Activated T-helper 1 cell treated with Interleukin-2 at 50 U/mL for 16 hours (primary cell): ENCODE measurements at places on chromosomes 7 and 10.

- DNase-seq, result no peak
Observed at GRCh38 chr10:21521751-21522533, 3.5 kb downstream of the SKIDA1 start.

GRCh38 chr7:148395352-148395811 lies 195.2 kb upstream of the C7orf33 start:
- DNase-seq, result no peak

- DNase-seq, result no peak
Observed at GRCh38 chr7:80826520-80827238, 92.2 kb downstream of the SEMA3C start.

GRCh38 chr10:34181553-34182300 lies 633.4 kb downstream of the PARD3 start:
- DNase-seq, result no peak

- DNase-seq, result no peak
Observed at GRCh38 chr7:40221836-40222235, 87.0 kb downstream of the SUGCT start.

DNA sequence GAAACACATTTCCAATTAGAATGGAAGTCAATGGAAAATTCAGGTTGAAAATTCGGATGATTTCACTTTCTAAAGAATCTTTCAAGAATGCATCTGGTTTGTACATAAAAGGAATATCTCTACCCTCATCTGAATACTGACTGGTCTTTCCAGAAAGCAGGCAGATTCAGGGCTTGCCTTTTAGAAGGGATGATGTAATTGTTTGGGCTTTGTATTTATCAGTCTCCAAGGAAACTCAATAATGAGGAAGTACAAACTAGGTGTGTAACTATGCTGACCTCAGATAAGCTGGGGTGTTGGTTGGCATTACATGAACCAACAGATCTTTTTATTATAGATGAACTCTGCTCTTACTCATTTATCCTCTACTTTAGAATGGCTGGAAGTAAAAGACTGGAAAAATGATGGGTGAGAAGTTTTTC lies 24.1 kb downstream of the PDLIM1 start:
- DNase-seq, result no peak

DNA sequence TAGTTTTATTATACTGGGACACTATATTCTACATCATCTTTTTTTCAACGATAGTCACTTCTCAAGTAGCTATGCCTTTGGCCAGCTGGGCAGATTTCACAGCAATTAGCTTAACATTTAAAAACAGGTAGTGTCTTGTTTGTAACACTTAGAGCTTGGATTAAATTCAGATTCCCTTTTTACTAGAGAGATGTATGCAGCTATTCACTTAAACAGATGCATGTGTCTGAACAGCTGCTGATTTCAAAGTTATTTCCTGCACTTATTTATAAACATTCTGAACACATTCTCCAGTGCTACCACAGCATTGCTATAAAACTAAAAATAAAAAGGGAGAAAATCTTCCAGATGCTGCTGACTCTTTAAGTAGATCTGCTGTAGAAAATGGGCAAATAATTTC lies 637.2 kb downstream of the POM121L12 start:
- no peak for DNase-seq

DNA sequence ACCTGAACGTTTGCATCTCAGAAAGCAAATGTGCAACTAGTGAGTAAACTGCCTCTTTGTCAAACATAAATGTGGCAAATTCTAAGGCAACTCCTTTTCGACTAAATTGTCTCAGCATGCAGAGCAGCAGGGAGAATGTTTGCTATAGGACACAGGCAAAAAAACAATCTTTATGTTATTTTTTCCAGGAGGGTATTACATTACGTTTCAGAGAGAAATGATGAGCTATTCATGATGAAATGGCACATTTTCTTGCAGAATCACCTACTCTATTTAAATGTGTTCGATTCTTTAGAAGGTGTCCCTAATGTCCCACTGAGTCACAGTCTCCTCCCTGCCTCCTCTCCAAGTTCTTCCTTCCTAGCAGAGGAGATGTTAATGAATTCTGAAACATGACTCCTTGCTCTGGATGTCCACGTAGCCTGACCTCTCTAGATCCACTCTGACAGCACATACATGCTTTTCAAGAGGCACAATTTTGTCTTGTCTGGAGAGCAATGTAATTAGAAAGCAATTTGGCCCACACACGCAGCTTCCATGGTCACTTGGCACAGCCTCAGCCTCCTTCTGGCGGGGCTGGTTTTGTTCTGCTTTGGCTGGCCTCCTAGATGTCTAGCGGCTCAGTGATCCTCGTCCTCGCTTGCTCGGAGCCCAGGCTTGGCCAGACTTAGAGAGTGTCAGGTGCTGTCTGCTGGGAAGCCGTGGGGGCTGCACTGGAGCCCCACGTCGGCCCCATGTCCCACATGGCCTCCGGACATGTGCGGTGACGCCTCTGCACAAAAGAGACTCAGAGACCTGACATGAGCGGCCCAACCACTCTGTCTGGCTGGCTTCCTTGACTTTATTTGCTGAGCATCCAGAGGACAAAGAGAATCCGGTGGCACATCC lies 125.7 kb upstream of the ZNF438 start:
- DNase-seq, result no peak

- no peak for DNase-seq
Observed at GRCh38 chr7:33964417-33965182, 59.3 kb downstream of the BMPER start.

GRCh38 chr7:140972876-140973829 lies 41.6 kb downstream of the MRPS33 start:
- no peak for DNase-seq

GRCh38 chr10:123463698-123464097 lies 202.5 kb upstream of the GPR26 start:
- no peak for DNase-seq

- DNase-seq, result no peak
Observed at GRCh38 chr7:13965077-13965476, 24.4 kb downstream of the ETV1 start.

GRCh38 chr7:132035517-132036362 lies 479.3 kb upstream of the PODXL start:
- no peak for DNase-seq

GRCh38 chr7:152451356-152451755 lies 15.6 kb upstream of the KMT2C start:
- DNase-seq, result no peak

GRCh38 chr10:69968830-69969229 lies 83.8 kb upstream of the MACROH2A2 start:
- DNase-seq, result no peak

GRCh38 chr10:5512881-5513612 lies 11.7 kb upstream of the CALML3 start:
- DNase-seq, result no peak

DNA sequence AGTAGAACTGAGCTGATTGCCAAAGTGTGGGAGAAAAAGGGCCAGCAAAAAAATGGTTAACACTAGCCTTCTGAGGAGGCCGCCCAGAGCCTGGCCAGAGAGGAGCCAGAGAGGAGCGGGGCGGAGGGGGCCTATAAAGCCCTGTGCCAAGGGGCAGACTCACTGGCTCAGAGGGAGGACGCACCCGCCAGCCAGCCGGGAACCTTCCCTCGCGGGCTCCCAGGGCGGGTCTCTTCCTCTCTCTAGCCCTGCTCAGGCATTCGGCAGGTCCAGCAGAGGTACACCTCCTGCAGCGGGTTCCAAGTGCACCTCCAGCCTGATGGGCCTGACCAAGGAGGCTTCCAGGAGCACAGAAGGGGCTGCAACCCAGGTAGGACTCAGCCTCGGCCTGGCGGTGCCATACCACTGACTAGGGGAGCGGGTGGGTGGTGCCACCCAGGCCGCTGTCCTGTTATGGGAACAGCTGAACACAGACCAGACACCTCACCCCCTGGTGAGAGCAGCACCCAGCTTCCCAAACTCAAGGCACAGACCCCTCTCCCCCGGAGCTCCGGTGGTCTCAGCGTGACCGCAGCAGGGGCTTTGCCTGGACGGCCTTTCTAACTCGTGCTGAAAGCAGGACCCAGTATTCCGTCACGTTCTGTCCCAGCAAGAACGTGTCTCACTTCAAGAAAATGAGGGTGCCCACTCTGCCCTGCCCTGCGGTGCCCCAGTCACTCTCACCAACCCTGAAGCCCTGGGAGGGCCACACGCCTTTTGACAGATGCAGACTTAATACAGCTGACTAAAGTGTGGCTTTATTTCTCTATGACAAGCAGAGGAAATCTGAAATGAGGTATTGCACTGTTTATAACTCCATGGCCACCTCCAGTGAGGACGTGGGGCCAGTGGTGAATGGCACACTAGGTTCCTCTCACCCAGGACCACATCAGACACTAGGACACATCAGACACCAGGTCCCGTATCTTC lies at the start of gene GPER1:
Gene GPER1 (plus strand): TSS at position 162 of the 969 bp plus-strand sequence. CDS start 3,616 bp downstream, outside the sequence.
- no peak for DNase-seq

- no peak for DNase-seq
Observed at GRCh38 chr10:129709627-129710509, 242.8 kb downstream of the MGMT start.

GRCh38 chr10:79348640-79348988 lies 1.3 kb downstream of the PPIF start:
- no peak for DNase-seq

DNA sequence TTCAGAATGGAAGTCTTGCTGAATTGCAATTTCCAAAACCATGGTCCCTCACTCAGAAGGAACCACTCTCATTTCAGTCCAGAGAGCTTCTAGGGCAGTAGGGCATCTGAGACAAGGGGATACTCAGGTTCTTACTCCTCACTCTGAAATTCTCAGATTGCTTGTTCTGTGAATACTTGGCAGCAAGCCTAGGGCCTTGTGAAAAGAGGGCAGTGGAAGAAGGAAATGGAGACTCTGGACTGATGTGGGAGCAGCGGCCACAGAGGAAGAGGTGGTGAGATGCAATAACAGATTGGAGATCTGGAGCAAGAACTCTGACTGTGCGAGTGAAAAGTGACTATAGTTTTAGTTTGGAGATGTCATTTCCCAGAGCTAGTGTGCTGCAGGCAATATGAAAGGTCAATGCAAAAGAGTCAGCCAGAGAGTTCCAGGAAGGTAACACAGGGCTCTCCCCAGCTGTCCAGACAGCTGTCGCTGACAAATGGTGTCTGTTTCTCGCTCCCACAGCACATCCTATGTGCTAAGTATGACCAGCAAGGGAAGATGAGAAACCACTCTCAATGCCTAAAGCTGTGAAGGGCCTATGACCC lies 291.6 kb upstream of the KIAA1217 start:
- DNase-seq, result no peak

DNA sequence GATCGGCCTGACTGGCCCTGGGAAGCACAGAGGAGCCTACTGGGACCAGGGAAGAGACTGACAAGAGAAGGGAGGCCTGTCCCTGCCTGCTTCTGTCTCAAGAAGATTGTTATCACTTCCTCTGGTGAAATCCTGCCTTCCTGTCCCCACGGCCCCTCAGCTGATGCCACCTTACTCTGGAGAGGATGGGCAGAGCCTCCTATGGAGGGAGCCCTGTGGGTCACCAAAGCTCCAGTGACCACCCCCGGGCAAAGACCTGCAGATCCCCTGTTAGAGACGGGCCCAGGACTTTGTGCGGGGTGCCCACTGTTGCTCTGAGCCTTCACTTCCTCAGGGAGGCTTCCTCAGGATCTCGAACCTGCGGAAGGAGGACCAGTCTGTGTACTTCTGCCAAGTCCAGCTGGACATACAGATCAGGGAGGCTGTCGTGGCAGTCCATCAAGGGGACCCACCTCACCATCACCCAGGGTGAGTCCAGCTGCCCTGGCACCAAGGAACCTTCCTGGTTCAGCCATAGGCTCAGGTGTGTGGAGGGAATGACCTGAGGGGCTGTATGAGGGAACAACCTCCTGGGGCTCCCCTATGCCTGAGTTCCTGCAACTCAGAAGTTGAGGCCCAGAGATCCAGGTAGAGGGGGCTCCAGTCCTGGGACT lies 1.4 kb upstream of the PILRB start:
- no peak for DNase-seq

DNA sequence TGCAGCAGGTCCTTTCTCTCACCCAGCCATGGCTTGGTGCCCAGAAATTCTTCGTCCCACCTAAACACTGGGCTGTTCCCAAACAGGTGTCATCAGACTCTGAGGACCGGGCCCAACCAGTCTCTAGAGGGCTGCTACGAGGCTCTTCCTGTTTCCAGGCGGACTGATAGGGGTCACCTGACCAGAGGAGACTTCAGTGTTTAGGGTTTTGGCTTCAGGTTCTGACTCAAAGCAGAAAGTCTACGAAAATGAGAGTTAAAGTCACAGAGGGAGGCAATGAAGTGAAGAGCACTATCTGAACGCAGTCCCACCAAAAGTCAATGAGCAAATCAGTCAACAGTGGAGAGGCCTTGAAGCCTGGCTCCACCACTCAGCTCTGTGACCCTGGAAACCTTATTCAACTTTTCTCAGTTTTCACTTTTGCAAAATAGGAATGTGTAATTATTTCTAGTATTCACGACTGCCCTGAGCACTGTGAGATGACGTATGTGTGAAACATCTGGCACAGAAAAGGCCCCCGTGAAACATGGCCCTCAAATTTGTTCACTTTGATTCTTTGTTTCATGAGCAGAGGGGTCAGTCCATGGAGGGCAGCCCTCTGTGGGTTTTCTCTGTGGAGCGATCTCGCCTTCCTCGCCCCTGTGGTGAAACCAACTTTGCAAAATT lies 189.9 kb upstream of the PDE1C start:
- no peak for DNase-seq

DNA sequence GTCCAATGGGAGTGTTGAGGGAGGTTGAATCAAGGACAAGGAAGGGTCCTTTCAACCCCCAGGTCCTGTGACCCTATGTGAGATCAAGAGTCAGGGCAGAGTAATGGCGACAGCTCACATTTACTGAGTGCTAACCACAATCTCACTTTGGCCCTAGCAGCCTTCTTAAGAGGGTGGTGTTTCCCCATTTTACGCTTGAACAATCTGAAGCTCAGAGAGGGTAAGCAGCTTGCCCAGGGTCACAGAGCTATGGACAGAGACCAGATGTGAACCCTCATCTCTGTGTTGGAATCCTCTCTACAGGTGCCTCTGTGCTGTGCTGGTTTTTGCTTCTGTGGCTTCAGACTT lies 102.0 kb downstream of the GRK5 start:
- DNase-seq, result no peak

- no peak for DNase-seq
Observed at GRCh38 chr7:4168541-4168940, 513.6 kb upstream of the FOXK1 start.

DNA sequence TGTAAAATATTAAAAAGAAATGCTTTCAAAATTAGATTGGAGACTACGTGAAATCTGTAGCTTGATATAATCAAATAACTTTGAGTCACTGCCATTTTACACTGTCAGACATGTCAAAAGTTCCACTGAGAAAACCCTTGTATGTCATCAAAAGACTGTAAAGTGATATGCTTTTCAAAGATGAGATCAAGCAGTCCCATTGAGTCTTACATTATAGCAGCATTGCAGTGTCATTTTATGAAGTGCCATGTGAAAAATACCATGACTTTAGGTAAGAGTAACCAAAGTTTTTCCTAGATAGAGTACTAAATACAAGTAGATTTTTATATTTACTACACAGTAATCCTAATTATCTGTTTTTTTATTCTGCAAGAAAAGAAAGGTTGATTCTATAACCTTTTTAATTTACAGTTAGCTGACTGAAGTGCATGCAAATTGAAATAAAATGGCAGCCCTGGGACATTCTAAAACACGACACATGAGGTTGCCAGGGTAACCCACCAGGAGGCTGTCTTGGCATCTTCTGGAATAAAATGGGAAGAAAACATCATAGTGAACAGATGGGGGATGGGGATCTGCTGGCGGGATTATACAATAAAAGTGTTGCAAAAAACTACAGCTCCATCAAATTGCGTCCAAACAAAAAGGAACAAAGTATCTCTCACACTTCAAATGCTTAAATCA lies 91.3 kb upstream of the TMEM106B start:
- no peak for DNase-seq
